ENCODE measurements at places on chromosomes 6 and 20. TPM values are rescaled to one million over a fixed set of nuclear protein-coding genes. Genes with fewer than 3 reads are reported as not detected.

GRCh38 chr6:151280859-151281258 lies 41.1 kb downstream of the AKAP12 start:
- DNase-seq = no peak

DNA sequence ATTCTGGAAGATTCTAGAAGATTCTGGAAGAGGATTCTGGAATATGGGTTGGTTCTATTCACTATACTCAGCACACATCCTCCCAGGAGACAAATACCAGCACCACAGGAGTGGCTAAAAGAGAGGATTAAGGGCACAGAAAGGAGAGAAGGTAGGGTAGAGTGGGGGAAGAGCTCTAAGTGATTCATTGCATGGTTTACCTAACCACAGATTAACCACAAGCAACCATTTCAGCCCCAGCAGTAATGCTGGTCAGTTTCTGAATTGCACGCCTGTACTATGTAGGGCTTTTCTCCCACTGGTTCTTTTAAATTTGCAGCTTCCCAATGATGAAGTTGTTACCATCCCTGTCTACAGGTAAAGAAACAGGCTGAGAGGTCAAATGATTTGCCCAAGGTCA lies 192.7 kb upstream of the PMEPA1 start:
- no peak for DNase-seq

DNA sequence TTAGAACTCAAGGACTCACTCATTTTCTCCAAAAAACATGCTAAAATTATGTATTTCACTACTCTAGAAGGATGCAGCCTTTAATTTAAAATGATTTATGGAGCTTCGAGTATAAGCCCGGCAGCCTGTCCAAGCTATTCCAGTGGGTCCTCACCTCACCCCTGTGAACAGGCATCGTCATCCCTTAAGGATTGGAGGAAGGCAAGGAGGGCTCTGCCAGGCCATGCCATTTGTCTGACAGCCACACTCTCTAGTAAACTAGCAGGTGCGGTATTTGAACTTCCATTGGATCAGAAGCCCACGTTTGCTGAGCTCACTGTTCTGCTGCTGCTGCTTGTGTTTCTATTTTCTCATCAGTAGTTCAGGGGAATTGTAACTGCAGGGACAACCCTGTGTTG lies 39.8 kb upstream of the NAA20 start:
- no peak for DNase-seq

- no peak for DNase-seq
Observed at GRCh38 chr20:45796337-45797065, 4.7 kb downstream of the DNTTIP1 start.

DNA sequence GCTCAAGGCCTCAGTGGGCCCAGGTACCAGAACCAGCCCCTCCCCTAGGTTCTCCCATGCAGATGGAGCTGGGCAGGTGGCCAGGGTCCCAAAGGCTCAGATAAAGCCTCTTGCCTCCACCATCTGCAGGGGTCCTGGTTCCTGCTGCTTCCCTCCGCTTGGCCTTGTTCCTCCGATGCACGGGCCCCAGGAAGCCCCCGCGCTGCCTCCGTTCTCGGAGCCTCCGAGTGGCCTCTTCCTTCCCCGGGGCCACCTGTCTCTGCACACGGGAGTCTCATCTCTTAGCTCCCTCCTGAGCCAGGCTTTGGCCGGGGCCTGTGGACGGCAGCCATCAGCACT lies 1.9 kb upstream of the PTK6 start:
- DNase-seq = no peak

GRCh38 chr6:7960848-7961247 lies 50.3 kb upstream of the TXNDC5 start:
- DNase-seq = no peak

FOXA2 gene
- 0.06 TPM for polyA plus RNA-seq

Data from right renal cortex interstitium (tissue), 3 donors.